ENCODE measurements at places on chromosomes 16 and 17. TPM values are rescaled to one million over a fixed set of nuclear protein-coding genes. Genes with fewer than 3 reads are reported as not detected.

The ZMYND15 gene
- total RNA-seq = 1.1 TPM

The PGAP3 gene
- total RNA-seq = 12.3 TPM

The RECQL5 gene
- 14.5 TPM for total RNA-seq

The VAC14 gene
- 28.4 TPM for total RNA-seq

The PPP1R1B gene
- total RNA-seq = 2.3 TPM

The TRPV3 gene
- 1.5 TPM for total RNA-seq

The MAPT gene
- total RNA-seq = 4.4 TPM

The LGALS9B gene
- not detected for total RNA-seq

The SLC38A8 gene
- total RNA-seq = not detected

DNA sequence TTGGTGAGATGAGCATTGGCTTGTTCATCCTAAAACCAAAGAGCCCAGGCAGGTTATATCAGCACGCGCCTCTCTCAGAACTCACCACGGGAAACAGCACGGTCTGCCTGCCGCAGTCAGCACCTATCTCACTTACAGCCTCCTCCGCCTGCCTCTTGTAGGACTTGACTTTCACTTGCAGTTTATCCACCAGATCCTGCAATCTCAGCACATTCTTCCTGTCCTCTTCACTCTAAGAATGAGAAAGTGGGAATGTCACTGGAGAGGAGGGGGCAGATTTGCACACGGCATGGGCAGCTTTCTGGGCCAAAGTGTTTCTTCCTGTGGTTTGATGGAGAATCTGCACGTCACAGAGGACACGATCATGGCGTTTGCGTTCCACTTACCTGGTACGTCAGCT is 27.4 kb downstream of the MYH3 start:
- no peak for DNase-seq

- no peak for DNase-seq
Measured at GRCh38 chr17:60577147-60577915, 22.7 kb upstream of the PPM1D start.

DNA sequence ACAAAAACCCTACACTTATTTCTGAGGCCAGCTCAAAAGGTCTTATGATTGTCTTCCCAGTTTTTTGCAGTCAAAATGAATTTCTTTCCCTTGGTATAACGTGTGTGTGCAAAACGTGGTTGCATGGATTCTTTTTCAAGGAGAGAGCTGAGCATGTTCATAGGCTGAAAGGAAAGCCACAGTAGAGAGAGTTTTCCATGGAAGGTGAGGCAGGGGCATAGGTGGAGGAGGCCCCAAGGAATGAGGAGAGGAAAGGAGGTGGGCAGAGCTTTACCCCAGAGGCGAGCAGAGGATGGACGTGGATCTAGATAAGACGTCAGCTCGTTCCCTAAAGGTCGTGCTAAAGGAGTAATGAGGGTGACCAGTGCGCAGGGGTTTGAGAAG is 22.8 kb downstream of the TRPV2 start:
- no peak for DNase-seq

DNA sequence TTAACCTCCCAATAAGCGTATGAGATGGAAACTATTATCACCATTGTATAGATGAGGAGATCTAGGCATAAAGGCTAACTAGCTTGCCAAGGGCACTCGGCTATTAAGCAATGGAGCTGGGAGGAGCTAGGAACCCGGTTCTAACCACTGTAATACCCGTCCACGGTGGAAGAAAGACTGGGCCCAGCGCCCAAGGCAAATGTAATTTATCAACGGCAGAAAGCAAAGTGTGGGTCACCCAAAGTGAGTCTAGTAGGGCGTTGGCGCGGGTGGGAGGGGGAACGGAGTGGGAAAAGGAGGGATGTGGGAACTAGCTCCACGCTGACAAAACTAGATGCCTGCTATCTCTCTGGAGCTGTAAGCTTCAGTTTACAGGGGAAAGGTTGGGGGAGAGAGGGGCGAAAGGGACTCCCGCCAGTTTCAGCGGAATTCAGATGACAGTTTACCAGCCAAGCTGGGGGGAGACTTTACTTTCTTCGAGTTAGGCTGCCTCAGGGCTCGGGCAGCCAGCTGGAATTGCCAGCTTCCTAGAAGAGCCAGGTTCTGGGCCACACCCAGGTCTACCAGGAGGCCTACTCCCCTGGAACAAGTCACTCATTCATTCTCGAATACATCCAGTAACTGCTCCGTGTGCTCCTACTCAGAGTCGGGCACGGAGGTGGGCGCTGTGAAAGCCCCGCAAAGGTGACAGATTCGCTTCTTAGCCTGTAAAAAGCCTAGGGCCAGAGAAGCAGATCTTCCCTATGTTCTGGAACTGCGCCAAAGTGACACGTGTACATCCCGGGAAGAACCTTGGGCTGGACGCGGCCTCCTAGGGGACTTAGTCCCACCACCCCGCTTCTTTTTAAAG is 837 bp downstream of the LRRC59 start:
- DNase-seq = peak; percentile 89

DNA sequence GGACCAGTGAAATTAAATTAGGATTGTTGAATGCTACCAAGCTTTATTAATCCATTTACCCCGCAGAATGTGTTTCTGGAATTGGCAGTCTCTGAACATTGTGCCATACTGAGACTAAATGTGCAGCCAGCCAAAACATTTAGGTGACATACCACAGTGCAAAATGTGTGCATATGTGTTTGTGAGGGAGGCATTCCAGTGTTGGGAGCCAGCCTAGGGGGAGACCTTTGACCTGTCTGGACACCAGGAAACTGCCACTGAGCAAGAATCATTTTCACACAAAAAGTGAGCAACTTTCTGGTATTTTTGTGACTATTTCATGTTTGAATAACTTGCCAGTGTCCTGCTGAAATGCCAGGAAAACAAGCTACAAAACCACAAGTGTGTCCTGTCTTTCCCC is 64.7 kb upstream of the SLC12A3 start:
- no peak for DNase-seq

- no peak for DNase-seq
Measured at GRCh38 chr16:20729141-20729540, 12.5 kb downstream of the THUMPD1 start.

DNA sequence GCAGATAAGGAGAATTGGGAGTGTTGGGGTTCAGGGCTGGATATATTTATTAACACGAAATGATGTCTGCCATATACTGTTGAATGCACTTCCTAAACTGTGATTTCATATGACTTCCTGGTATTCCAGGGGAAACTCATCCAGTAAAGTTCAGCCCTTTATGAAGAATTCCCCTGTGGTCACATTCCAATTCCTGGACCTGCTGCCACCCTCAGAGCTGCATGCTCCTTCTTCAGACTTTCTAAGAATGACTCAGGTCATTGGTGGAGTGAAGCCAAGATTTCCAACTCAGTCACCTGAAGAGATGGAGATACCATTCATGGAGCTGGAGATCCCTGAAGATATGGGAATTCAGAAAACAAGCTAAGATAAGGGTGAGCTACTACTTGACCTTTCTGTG is 114.2 kb upstream of the TMEM97 start:
- DNase-seq = no peak

GRCh38 chr17:50584749-50585148 is 24.2 kb downstream of the CACNA1G start:
- no peak for DNase-seq

DNA sequence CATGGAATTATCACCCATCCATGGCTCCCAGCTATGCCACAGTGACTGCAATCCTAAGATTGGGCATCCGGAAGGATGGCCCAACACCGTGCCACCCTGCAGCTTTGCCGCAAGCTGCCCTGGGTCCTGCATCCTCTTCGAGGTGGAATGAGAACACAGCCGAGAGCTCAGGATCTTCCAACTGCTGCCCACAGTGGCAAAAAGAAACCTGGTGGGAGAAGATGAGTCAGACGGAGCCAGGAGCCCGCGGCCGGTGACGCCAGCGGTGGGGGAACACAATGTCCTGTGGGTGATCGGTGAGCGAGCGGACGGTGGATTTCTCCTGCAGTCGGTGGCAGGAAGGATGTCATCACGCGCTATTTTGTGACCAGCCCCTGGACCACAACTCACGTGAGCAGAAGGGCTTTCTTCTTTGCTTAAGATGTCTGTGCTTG is 20.1 kb downstream of the CD7 start:
- peak; percentile 97 for DNase-seq

DNA sequence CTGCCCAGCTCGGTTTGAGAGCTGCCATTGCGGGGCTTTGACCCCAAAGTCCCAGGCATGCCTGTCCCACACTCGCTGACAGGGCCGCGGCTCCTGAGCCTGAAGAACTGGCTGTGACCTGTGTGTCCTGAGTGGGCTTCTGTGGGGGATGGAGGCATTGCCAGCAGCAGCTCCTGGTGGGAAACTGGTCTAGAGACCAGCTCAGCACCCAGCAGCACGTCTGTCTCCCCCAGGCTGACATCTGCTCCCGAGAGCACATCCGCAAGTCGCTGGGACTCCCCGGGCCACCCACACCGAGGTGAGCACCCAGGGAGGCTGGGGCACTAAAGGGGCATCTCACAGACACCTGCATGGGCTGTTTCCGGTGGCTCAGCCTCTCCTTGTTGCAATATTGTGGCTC is 13.4 kb downstream of the ENDOV start:
- peak; percentile 64 for DNase-seq

GRCh38 chr17:49836111-49837030 is 11.5 kb downstream of the TAC4 start:
- no peak for DNase-seq

- peak; percentile 72 for DNase-seq
Measured at GRCh38 chr17:3002538-3003295, 60.7 kb downstream of the OR1D5 start.

DNA sequence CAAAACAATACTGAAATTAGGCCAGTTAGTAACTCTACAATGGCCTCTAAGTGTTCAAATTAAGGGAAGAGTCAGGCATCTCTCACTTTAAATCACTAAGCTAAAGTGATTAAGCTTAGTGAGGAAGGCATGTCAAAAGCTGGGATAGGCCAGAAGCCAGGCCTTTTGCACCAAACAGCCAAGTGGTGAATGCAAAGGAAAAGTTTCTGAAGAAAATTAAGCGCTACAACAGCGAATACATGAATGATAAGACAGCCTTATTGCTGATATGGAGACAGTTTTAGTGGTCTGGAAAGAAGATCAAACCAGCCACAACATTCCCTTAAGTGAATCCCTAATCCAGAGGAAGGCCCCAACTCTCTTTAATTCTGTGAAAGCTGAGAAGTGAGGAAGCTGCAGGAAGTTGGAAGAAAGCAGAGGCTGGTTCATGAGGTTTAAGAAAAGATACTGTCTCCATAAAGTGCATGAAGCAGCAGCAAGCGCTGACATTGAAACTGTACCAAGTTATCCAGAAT is 12.1 kb downstream of the RFWD3 start:
- DNase-seq = no peak

DNA sequence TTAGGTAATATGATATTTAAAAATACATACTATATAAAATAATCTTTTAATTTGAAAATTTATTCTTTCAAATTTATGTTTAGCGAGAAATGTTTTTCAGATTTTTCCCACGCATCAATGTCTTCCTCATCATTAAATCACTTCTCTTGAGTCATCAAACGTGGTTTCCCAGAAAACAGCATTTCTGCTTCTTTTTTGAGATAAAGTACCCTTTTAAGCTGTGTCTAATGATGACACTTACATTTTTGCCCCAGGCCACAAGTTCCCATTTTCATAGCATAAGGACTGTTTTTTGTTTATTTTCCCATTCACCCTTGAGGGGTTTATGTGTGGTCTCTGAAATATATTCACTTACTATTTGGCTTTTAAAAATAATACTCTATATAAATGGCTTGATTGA is 139.0 kb upstream of the HS3ST3A1 start:
- no peak for DNase-seq

DNA sequence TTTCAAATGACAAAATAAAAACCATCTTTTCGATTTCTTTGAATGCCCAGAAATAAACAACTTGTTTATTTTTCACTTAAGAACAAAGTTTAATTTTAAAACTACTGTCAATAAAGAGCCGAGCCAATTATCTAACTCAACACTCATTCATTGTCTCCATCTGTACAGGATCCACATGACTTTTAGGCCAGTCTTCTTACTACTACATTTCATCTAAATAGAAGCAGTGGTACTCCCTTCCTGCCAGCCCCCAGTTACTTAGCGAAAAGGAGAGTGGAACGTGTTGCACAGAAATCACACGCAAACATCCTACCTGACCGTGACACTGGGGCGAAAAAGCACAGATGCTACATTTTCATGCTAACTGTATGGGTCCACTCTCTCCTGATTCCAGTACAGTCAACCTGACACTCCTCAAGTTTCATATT is 1.2 kb downstream of the GNA13 start:
- no peak for DNase-seq

- no peak for DNase-seq
Measured at GRCh38 chr16:84361546-84361945, 6.8 kb upstream of the ATP2C2 start.

DNA sequence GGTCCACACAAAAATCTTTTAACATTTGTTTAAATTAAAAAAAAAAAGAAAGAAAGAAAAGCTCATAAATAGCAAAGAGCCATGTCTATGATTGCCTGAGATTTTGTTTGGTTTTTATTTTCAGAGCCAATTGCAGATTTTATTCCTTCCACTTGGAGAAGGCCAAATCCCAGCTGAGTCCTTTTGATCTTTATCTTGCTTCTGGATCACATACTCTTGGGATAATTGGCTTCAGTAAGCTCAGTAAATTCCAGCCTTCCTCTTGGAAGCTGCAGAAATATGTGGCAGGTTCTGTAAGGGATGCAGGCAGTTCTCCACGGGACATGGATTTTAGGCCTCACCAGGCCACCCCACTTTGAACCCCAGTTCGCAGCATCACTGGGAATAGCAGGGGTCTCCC is 63.3 kb upstream of the TMC5 start:
- DNase-seq = no peak

DNA sequence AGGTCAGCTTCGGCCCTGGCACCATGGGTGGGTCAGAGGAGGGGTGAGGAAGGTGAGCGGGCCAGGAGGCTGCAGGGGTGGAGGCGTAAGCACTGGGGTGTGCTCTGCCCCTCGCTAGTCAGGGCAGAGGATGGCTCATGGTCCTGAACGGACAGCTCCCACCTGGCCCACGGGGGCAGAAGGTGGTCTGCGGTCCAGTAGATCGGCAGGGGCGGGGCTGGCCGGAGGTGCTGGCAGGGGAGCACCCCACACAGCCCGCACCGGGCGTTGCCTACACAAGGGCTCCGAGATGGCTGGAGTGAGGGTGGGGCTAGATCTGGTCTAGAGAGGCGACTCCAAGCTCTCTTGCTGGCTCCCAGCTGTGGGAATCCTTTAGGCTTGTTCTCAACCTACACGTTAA is 8.2 kb downstream of the NPTX1 start:
- no peak for DNase-seq

GRCh38 chr17:5413682-5414081 is 5.8 kb downstream of the NUP88 start:
- DNase-seq = no peak

- no peak for DNase-seq
Measured at GRCh38 chr17:56141046-56141839, 12.0 kb upstream of the ANKFN1 start.

DNA sequence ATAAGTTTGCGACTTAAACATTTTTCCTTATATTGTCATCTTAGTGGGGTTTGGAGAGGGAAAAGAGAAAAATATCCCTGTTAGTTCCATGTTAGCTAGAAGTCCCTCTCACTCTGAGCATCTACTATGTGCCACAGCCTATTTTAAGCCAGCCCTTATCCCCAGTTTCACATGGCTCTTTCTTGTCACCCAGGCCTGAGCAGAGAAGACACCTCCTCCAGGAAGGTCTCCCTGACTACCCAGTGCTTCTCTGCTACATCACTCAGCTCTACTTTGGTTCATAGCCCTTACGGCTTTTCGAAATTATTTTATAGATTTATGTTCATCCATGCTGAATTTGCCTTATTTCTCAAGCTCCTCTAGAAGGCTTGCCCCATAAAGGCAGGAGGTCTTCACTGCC is 7.2 kb upstream of the MAP2K3 start:
- DNase-seq = no peak
